Stimulated activated CD8-positive, alpha-beta memory T cell treated with anti-CD3 and anti-CD28 coated beads, Interleukin-7, amount 100 ng/mL, for 4 hours (primary cell): ENCODE measurements at places on chromosomes 5 and 9.

DNA sequence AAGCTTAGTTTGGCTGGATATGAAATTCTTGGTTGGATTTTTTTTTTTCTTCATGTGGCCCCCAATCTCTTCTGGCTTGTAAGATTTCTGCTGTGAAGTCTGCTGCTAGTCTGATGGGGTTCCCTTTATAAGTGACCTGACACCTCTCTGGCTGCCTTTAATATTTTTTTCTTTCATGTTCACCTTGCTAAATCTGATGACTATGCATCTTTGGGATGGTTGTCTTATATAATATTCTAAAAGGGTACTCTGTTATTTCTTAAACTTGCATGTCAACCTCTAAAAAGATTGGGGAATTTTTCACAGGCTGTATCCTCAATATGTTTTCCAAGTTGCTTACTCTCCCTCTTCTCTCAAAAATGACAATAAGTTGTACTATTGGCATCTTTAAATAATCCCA lies 500.0 kb downstream of the CAAP1 start:
- DNase-seq: no peak

- DNase-seq: no peak
Measured at GRCh38 chr9:80127920-80128319, 556.2 kb downstream of the TLE4 start.

- no peak for DNase-seq
Measured at GRCh38 chr9:5922192-5922591, 31.5 kb downstream of the MLANA start.

DNA sequence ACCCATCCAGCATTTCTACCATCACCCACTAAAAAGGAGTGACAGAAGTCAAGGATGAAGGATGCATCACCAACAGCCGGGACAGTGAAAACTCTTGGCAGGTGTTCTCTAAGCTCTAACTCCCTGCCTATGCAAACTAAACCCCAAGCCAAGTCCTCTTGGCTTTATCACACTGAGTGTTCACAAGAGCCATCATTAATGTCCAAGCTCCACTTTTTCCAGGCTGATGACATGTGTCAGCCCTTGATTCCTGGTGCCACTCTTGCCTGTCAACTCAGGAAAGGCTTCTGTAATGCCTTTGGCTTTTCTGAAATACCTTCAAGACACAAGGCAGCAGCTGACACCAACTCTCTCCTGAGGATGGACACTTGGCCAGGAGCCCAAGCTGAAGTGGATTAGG lies 86.9 kb downstream of the NR6A1 start:
- DNase-seq: no peak

GRCh38 chr9:90029386-90029785 lies 424.6 kb downstream of the GADD45G start:
- DNase-seq: no peak

GRCh38 chr5:26889815-26890214 lies 148.6 kb downstream of the CDH9 start:
- DNase-seq: no peak

DNA sequence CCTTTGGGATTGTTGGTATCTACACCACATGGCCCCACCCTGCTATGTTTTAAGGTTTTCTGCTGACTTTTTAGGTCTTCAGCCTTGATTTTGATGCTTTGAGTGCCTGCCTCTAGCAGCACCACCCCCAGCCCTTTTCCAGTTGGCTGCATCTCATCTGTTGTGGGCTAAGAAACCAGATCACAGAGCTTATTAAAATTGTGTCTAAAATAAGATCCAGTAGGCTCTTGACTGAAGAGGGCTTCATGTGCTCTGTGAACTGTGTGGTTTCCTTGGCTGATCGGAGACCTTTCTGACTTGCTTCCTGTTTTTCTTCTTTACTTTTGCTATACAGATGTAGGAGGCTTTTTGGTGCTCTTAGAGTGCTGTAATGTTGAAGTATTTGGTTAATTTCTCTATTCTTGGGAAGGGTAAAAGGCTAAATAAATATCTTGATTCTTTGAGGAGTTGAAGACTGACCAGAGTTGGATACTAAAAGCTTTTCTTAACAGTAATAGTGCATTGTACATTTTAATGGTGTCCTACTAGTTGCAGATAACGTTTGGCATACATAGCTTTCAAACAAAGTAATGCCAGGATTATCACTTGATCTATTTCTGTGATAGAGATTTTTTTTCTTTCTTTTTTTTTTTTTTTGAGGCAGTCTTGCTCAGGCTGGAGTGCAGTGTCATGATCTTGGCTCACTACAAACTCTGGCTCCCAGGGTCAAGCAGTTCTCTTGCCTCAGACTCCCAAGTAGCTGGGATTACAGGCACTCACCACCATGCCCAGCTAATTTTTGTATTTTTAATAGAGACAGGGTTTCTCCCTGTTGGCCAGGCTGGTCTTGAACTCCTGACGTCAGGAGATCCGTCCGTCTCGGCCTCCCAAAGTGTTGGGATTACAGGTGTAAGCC lies 4.5 kb downstream of the UBE2D2 start:
- DNase-seq: peak; percentile 11

DNA sequence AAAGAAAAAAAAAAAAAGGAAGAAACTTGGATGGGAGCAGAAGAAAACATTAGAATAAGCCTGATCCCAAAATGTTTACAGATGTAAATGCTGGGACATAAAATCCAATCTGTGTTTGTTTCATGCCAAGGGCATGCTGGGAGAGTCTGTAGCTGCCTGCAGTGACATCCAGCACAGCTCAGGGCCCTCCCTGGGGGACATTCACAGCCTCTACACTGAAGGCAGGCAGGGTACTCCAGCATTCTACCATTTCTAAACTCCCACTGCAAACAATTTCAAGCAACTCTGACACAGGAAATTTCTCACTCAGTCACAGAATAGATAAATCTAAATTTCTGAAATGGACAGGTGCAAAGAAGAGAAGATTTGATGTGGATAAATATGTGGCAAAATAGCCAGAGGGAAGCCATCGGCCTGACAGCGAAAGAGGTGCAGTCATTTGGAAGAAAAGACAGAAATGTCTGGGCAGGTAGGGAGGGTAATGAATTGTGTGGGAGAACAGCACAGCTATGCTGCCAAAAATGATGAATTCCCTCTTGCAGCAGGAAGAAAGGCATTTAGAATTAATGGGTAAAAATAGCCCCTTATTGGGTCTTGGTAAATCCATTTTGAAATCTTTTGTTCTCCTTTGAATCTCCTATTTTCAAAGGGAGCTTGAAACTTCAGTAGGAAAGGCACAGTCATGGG lies 199.4 kb downstream of the MED10 start:
- DNase-seq: no peak

- no peak for DNase-seq
Measured at GRCh38 chr9:87685441-87685840, 40.5 kb upstream of the CTSL start.

- no peak for DNase-seq
Measured at GRCh38 chr5:59296317-59297264, 596.9 kb downstream of the PDE4D start.

DNA sequence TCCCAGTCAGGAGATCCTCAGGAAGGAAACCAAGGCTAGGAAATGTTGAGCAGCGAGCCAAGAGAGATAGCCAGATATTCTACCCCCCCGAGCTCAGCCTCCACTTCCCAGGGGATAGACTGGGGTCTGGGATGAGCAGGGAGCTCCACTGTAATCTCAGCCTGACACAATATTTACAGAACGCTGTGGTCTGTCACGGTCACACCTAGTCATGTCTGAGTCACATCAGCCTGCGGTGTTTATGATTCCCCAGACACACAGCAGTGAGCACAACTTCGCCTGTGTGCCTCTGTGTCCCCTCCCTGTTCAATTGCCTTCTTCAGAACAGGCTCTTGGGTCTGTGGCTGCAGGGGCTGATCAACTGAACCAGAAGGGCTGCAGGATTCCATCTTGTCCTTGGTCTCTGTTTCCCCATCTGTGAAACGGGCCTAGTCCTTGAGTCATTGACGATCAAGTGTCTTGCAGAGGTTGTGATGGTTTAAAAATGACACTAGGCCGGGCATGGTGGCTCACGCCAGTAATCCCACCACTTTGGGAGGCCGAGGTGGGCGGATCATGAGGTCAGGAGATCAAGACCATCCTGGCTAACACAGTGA lies 8.6 kb upstream of the PRRX2 start:
- DNase-seq: no peak

DNA sequence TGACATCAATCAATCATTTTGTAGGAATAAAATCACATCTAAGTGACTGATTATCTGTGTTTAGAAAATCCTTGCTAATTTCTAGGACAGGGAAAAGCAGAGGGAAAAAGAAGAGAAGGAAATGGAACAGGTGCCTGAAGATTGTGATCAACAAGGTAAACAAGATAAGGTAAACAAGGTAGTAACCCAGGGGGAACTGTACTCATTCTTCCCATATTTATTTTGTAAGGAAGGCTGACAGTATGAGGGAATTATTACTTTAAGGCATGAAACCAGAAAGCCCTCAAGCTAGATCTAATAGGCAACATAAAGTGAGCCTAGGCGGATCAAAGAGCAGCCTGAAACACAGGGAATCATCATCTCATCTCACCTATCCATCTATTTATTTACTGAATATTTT lies 231.1 kb downstream of the MLLT3 start:
- DNase-seq: no peak

GRCh38 chr5:14190194-14191164 lies 47.3 kb downstream of the TRIO start:
- no peak for DNase-seq

DNA sequence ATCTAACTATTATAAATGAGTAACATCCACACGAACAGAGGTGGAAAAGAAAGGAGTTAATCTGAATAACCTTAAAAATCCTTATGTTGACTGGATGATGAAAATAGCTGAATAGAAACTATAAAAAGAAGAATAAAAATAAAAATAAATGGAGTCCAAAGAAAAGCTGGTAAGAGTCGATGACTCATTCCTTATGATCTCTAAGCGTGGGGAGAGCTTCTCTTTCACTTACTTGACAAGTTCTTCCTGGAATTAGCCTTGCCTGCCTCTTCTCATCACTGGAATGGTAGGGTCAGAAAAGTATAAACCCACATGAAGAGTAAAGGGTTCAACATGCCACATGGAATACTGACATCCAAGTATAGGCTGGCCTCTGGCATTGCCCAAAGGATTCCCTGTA lies 477.0 kb upstream of the RGMB start:
- DNase-seq: no peak

- no peak for DNase-seq
Measured at GRCh38 chr5:140857987-140858240, 2.2 kb downstream of the PCDHA10 start.

DNA sequence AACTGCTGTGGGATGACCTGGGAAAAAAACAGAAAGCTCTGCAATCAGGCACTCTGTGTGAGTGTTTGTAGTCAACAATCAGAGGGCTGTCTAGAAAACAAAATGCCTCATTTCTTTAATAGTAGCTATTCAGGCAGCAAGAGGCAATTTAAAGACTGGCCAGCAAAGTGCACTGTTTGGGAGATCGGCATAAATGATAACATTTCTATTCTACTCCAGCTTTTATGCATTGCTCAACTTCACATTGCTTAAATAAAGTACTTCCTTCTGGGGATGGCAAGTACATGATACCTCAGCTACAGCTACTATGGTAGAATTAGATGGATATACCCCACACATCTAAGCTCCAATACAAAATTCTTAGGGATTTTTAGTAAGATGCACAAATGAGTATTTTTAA lies 193.1 kb downstream of the DCP2 start:
- DNase-seq: no peak

DNA sequence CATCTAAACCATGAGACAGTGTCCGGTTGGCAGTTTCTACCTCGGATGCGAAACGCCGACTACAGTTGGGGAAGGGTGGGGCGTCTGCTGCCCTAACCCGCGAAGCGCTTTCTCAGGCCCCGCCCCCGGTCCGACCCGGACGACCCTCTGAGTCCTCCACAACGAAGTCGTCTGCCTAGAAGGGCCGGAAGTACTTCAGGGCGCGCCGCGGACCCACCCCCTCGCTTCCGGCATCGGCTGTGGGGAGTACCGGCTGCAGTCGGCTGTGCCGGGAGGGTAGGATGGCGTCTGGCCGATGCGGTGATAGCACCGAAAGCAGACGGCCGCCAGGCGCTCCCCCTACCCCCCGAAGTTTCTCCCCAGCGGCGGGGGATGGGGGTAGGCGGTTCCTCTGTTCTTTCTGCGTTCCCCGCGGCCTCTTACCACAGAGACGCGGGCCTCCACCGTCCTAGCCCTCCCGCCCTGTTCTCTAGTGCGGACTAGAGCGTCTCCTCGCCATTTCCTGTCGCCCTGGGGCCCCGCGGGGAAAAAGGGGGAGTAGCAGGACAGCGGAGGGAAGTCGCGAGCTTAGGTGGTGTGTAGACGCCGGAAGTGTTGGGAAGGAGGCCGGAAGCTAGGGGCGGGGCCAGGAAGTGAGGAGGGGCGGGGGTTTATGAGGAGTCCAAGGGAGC lies at the start of gene TRIM41:
Gene TRIM41, plus strand, starts transcription at position 224 of the 671 bp plus-strand sequence. CDS start 719 bp downstream, outside the sequence.
- peak; percentile 96 for DNase-seq

- DNase-seq: no peak
Measured at GRCh38 chr5:119445544-119445943, 6.8 kb upstream of the HSD17B4 start.

DNA sequence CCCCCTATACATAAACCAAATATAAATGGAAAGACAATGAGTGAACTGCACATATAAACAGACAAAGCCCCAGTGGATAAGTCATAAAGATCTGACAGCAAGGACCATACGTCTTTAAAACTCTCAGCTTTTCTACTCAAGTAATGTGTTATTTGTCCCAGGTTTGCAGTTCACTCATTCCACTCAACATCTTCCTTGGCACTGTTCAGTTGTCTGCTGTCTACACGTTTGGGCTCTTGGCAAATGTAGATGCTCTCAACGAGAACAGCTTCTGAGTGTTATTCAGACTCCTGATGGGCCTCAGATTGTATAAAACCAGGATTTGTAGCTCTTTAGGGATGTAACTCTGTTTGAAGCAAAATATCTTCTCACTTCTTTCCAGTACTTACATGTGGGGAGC lies 198.2 kb upstream of the SEMA6A start:
- no peak for DNase-seq

GRCh38 chr5:68953875-68954617 lies 139.8 kb upstream of the SLC30A5 start:
- DNase-seq: no peak

GRCh38 chr5:13932561-13932960 lies 11.9 kb downstream of the DNAH5 start:
- DNase-seq: no peak

DNA sequence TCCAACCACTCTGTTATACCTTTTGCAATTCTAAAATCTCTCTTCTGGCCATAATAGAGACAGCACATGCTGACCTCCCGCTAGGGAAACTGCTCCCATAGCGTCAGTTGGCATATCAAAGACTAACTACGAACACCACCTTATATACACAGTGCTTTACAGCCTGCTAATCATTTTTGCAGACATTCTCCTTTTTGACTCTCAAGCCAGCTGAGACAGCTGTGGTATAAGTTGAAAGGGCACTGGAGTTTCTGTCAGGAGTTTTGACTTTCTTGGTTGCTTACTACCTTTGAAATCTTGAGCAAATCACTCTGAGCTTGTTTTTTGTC lies 160.2 kb upstream of the TBCA start:
- DNase-seq: no peak

DNA sequence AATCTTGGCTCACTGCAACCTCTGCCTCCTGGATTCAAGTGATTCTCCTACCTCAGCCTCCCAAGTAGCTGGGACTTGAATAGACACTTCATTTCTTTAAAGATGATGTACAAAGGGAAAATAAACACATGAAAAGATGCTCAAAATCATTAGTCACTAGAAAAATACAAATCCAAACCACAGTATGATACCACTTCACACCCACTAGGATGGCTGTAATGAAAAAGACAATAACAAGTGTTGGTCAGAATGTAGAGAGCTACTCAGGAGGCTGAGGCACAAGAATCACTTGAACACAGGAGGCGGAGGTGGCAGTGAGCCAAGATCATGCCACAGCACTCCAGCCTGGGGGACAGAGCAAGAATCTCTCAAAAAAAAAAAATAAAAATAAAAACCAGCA lies 13.0 kb downstream of the F2RL2 start:
- DNase-seq: no peak
